ENCODE measurements at places on chromosomes 13 and 19.
A peak's percentile ranks its signal among the peaks of the same experiment; 100 is the strongest.

DNA sequence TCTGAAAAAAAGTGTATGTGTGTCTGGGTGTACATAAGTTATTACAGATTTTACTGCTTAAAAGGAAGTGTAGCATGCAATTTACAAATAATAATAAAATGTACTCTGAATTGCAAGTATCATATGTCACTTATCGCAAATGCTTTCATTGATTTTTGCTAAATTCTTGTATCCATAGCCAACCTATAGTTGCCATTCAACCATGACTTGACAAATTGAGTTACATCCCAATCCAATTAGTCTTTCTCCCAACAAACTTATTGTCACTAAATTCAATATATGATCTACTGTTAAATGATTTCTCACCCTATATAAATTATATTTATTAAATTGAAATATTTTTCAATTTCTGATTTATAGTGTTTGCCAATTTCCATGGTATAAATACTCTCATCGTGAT, 17.3 kb upstream of the SUPT20H start:
- DNase-seq = no peak

DNA sequence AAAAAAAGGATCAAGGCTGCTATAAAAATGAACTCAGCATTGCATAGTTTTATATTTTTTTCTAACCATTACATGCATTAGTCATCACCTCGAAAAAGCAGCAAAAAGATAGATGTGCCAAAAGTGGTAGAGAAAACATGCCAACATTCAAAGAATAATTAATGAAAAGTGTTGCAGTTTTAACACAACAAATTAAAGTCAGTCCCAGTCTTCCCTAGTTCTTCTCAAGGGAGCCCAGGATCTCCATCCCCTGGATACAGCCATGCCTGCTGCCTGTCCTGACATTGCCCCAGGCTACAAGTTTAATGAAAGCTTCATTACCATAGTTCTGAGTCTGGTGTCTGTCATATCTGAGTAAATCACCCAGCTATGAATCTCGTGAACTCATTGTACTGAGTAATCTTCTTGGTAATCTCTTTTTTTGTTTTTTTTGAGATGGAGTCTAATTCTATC, 116.6 kb upstream of the KLF12 start:
- no peak for DNase-seq

GRCh38 chr19:7831452-7831851, 1.4 kb downstream of the EVI5L start:
- peak; percentile 57 for DNase-seq

GRCh38 chr19:54138489-54139256, 1.1 kb downstream of the CNOT3 start:
- DNase-seq = no peak

DNA sequence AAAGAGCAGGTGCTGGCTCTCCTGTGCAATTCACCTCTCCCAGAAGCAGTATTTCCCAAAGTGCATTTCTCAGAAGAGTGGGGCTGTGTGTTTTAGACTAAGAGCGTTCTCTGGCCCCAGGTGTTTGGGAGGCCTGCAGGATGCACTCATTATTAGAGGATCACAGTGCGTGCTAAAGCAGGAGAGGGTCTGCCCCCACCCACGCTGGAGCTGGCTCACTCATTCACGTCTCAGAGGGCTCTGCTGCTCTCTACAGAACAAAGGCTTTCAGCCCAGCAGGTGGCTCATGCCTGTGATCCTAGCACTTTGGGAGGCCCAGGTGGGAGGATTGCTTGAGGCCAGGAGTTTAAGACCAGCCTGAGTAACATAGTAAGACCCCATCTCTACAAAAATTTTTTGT, 756.7 kb downstream of the UQCRFS1 start:
- DNase-seq = no peak

GRCh38 chr13:99087954-99088491, 110.2 kb upstream of the DOCK9 start:
- no peak for DNase-seq
